HS-27A (cell line): ENCODE measurements at places on chromosomes 7 and 10.

- DNase-seq, result no peak
Measured at GRCh38 chr10:69816521-69816920, 14.8 kb downstream of the COL13A1 start.

- DNase-seq, result no peak
Measured at GRCh38 chr7:15524077-15524476, 37.7 kb downstream of the AGMO start.

DNA sequence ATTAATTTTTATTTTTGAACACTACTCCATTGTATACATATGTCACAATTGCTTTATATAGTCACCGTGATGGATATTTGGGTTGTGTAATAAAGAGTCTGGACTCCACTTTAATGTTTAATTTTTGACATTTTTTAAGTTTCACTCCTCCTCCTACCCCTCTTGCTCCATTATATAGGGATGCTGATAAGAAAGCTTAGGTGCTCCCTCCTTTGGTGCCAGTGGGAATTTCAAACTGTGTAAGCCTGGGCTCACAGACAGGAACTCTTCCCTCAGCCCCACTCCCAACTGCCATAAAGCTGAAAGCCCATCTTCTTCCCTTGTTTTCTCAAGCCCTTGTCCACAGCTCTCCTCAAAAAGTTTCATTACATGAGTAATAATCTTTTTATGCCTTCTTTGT is 47.6 kb downstream of the TWIST1 start:
- no peak for DNase-seq

GRCh38 chr7:81665236-81665635 is 104.6 kb downstream of the HGF start:
- DNase-seq, result no peak

DNA sequence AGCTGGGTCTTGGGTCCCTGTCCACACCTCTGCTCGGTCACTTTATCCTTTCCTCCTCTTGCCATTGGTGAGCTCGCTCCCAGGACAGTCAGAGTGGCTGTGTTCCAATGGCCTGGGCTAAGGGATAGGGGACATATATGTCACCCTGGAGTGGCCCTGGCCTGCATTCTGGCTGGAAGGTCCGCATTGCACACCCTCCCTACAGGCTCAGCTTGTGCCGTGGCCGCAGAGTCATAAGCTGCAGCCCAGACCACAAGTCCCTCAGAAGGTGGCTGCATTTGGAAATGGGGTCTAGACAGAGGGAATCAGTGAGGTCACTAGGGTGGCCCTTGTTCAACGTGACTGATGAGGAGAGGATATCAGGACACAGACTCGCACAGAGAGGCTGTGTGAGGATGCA is 363.8 kb upstream of the SHH start:
- DNase-seq, result no peak

- no peak for DNase-seq
Measured at GRCh38 chr7:32250471-32251260, 180.5 kb upstream of the PDE1C start.
